Thymus (tissue), 14 donors: ENCODE measurements at places on chromosomes 1 and 21. TPM values are rescaled to one million over a fixed set of nuclear protein-coding genes. Genes with fewer than 3 reads are reported as not detected.

HSD3B1 gene
- total RNA-seq = 0.09 TPM

ASCL5 gene
- not detected for total RNA-seq

GRCh38 chr1:163565166-163565565 lies 243.4 kb downstream of the NUF2 start:
- no peak for DNase-seq

DNA sequence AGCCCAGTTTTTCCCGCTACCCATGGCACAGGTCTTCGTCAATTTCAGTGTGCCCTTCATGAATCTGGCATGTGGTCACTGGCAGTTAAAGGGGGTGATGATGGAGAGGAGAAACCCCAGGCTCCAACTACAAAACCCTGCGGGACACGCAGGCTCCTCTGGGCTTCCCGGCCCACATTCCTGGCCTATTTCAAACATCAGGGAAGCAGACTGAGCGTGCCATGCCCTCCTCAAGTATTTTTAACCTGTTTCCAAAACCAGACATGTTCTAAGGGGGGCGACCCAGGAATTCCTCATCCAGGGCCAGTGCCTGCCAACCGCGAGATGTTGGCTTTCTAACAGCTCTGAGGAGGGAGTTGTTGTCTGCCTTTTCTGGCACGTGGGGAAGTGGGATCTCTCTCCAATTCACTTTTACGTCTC lies 85.1 kb downstream of the CAPZB start:
- no peak for DNase-seq

DNA sequence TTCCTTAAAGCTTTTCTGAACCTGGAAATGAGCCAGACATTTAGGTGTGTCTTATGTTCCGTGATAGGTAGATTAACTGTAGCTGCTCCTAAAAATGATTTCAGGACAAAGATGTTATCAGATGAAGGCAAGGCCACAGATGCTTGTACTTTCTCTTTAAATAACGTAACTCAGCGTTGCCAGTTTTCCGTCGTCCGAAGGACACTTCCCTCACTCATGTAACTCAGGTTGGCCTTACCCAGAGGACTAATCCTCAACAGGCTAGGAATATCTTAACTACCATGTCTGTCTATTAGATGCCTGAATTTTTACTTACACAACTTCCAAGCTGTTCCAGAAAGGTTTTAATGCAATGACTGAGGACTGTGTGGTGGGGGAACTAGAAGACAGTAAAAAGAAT lies 35.4 kb upstream of the FAM89A start:
- no peak for DNase-seq

- no peak for DNase-seq
Observed at GRCh38 chr1:16072616-16073484, 601 bp downstream of the FAM131C start.

DNA sequence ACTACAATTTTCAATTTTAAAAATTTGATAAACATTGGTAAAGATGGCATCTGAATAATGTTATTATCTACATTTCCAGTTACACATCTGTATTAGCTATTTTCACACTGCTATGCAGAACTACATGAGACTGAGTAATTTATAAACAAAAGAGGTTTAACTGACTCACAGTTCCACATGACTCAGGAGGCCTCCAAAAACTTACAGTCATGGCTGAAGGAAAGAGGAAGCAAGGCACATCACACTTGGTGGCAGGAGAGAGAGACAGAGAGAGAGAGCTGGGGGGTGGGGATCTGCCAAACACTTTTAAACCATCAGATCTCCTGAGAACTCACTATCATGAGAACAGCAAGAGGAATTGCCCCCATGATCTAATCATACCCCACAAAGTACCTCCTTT lies 850.0 kb downstream of the LTN1 start:
- DNase-seq = no peak
